Activated CD8-positive, alpha-beta memory T cell treated with anti-CD3 and anti-CD28 coated beads for 4 hours (primary cell): ENCODE measurements at places on chromosomes 1 and 21.

DNA sequence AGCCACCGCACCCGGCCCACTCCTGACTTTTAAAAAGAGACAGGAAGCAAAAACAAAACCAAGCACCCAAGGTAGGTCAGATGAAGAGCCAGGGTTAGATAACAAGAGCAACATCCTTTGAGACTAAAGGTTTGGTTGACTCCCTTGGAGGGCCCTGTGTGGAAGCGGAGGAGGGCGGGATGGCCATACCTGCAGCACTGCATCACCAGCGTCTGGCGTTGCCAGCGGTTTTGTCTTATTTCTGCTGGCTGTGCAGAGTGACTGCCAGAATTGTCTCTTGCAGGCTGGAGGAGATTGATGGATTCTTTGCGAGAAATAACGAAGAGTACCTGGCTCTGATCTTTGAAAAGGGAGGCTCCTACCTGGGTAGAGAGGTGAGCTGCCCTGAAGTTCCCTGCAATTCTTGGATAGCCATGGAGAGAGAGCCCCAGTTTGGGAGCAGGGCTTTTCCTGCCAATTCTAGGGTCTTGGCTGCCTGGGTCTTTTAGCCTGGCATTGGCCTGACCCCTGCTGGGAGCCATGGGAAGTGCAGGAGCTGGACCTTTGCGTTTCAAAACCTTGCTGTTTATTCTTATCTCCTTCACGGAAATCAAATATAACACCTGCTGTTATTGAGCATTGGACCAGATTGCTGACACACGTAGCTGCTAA, 24.0 kb downstream of the QSOX1 start:
- DNase-seq, result no peak

- no peak for DNase-seq
These were observed 10.0 kb downstream of the TPM3 start for GRCh38 chr1:154181944-154182343.

GRCh38 chr1:225442123-225442505, 14.3 kb upstream of the LBR start:
- no peak for DNase-seq

DNA sequence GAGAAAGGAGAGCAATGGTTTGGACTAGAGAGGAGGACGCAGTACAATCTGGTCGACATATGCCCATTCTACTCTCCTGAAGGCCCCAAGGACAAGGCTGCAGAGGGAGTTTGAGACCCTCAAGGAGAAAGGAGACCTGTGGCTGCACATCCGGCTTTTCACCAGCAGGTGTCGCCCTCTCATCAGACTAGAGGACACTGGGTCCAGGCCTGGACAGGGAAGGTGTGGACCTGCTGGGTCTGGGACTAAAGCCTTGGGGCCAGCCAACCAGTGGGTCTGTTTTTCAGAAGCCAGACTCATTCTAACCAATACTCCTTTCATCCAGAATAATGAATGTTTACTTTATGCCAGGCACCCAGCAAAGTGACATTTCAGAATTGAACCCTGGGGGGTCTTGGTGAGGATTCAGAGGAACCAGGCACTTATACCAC, 5.0 kb downstream of the SRARP start:
- peak; percentile 56 for DNase-seq
